ENCODE measurements at places on chromosomes 1 and 21. TPM values are rescaled to one million over a fixed set of nuclear protein-coding genes. Genes with fewer than 3 reads are reported as not detected.

Gene TEKT2
- not detected for total RNA-seq

Gene ZMYM4
- 43.4 TPM for total RNA-seq

Gene FNBP1L
- total RNA-seq, result 11.8 TPM

Gene MEGF6
- total RNA-seq, result 35.6 TPM

Gene FAM177B
- total RNA-seq, result not detected

Gene S100A14
- total RNA-seq, result not detected

Data from pericardium fibroblast (primary cell).